ENCODE measurements at places on chromosomes 3 and 15.

GRCh38 chr15:101556273-101556672 lies 66.8 kb upstream of the PCSK6 start:
- DNase-seq = no peak

- DNase-seq = no peak
Measured at GRCh38 chr15:63066272-63066671, 23.7 kb downstream of the TPM1 start.

DNA sequence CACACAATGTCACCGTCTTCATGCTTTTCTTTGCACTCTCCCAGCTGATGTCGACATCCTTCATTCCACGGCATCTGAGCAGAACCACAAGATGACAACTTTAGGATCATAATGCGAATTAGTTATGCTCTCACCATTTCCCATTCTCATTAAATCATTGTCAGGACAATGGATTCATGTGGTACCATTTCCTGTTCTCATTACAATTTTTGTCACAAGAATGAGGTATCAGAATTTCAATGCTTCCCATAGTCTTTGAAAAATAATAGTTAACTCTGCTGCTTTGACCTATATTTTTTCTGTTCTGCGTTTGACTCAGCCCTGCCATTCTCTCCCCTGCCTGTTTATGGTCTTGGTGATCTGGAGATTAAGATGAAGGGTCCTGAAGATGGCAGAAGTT lies 175.7 kb upstream of the MDFIC2 start:
- no peak for DNase-seq

DNA sequence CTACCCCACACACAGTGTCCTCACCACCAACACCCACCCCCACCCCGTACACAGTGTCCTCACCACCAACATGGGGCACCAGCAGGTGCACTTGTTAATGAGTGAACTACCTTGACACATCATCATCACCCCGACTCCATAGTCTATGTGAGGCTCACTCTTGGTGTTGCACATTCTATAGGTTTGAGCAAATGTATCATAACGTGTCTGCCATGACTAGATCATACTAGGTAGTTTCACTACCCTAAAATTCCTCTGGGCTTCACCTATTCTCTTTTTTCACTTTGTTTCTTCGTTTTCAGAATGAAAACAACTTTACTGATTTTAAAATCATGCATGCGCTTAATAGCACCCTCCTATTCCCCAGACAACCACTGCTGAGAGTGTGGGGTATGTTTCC lies 102.6 kb upstream of the SLC6A6 start:
- DNase-seq = no peak

DNA sequence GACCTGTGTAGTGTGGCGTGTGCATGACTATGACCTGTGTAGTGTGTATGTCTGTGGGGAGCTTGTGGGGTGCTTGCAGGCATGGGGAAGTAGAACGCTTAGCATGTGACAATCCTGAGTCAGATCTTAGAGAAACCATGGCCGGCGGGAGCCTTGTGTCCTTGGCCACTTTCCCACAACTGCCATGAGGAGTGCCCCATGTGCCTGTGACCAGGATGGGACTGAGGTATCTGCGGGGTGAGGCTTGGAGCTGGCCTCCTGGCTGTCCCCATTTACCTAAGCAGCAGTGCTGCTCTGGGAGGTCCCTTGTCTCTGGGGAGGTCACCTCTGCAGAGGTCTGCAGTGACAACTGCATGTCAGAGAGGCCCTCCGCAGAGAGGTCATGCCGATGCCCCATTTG lies 23.6 kb downstream of the TRPM1 start:
- no peak for DNase-seq

DNA sequence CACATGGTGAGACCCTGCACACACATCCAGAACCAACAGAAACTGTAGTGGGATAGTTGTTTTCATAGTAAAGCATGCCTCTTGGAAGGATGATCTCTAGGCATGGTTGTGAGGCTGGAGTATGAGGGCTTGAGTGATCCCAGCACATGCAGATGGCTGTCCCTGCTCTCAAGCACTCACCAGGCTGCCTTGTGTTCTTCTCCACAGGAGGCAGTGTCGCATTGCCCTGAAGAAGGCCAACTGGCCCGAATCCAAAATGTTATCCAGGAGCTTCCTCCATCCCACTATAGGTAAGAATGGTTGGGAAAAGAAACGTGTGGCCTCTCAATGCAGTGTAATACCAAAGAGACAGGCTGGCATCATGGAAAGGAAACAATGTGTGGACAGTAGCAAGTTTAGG lies 82.7 kb downstream of the TMEM39A start:
- no peak for DNase-seq

- no peak for DNase-seq
Measured at GRCh38 chr3:55122312-55122711, 194.5 kb upstream of the LRTM1 start.

DNA sequence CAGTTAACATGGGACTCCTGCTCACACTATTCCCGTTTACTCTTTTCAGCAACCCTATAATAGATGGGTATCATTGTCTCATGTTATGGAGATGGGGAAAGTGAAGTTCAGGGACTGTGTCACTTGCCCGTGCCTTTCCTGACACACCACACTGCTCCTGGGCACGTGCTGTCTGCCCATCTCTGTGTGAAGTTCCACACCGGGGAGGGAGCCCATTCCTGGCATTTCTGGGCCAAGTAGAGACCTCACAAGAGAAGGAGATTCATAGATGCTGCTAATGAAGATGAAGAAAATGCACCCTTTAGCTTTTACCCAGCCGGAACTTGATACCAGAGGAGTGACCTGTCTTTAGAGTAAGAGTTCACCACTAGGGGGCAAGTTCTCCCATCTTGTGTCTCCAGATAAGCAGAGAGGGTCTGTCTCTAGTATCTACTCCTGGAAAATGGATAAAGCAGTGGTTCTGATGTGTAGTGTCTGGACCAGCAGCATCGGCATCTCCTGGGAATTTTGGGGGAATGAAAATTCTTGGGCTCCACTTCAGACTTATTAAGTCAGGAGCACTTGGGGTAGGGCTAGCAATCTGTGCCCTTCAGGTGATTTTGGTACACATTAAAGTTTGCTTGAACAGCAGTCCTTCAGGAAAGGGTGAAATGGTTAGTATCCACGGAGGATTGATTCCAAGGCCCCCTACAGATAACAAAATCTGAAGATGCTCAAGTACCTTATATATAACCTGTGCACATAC lies 2.0 kb upstream of the TOPBP1 start:
- DNase-seq = no peak

DNA sequence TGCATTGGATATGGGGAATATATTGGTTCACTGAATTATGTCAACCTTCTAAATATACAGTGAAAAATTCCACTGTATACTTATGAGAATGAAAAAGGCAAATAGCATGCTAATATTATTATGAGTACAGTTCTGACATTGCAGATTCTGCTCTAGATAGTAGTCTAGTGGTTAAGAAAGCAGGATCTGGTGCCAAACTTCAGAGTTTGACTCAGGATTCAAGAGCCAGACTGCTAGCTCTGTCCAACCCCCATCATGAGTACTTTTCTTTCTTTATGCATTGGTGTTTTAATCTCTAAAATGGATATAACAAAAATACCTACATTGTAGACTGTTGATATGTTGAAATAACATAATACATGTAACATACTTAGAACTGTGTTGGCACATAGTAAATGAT lies 57.3 kb upstream of the PLSCR4 start:
- no peak for DNase-seq

GRCh38 chr3:53044371-53044710 lies 1.5 kb downstream of the SFMBT1 start:
- no peak for DNase-seq

- no peak for DNase-seq
Measured at GRCh38 chr3:100465892-100466777, 26.3 kb upstream of the TMEM45A start.

DNA sequence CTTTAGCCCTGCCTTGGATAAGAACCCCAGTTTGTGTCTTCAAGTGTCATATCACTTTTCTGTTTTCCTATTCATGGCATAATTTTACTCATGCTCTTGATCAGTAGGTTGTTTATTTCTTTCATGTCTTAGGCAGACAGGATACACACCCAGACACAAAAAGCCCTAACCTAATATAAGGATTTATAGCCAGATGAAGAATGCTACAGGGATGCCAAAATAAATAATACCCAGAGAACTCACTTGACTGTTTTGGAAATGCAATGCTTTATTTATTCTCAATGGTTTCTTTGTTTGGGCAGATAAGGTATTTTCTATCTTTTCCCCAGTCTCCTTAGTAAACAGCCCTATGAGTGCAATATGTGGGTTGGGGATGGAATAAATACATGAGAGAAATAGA lies 424.0 kb upstream of the PDZRN3 start:
- no peak for DNase-seq

DNA sequence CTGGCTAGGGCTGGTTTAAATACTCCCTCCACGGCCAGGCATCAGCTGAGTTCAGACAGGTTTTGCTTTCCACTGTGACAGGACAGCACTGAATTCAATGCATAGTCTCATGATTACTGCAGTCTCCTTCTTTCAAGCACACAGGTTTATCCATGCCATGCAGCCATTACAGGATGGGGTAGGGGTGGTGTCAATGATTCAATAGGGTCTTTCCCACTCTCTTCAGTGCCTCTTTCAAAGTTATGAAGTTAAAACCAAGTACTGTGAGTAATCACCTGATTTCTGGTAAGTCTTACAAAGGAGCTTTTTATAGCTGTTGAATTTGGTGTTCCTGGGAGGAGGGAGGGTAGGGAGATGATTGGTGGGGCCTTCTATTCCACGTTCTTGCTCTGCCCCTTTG lies 47.2 kb downstream of the TMEM212 start:
- DNase-seq = no peak

GRCh38 chr3:7086417-7086816 lies 225.5 kb downstream of the GRM7 start:
- no peak for DNase-seq

DNA sequence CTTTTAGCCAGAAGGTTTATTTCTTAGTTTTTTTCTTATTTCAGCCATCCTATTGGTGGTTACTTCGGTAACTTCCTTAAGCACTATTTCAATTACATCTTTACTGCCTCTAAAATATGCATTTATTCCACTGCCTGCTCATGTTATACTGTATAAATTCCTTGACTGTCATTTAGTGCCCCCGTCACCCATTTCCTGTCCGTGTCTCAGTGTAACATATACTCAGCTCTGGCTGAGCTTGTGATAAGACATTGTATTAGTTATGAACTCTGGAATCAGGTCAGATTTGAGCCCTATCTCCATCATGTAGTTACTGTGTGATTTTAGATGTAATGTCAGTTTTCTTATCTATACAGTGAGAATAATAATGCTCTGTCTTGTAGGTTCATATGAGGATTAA lies 24.2 kb downstream of the PIAS1 start:
- DNase-seq = no peak

DNA sequence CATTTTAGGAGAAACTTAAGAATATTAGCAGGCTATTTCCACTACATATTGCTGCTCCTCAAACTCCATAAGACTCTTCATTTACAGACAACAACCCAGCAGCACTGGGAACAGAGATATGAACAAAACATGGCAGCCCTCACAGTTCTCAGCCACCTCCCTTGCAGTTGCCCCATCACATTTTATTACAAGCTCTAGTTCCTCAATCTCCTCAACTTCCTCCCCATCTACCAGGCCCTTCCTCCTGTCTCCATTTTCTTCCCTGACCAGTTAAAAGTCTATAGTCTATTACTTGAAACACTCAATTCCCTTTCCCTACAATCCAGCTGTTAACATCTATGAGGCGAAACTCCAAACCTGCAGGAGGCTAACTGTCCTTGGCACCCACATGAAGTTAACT lies 412.5 kb downstream of the TBC1D5 start:
- no peak for DNase-seq

DNA sequence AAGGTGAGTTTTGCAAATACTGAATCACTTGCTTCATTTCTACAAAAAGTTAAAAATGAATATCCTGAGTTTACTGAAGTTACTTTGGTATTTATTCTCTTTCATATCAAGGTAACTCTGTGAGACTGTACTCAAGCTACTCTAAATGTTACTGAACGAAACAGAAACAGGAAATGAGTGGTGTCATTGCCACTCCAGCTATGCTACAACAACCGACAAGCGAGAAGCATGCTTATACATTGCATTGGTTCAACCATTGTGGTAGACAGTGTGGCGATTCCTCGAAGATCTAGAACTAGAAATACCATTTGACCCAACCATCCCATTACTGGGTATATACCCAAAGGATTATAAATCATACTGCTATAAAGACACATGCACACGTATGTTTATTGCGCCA lies 313.2 kb upstream of the THBS1 start:
- no peak for DNase-seq

- no peak for DNase-seq
Measured at GRCh38 chr3:45758871-45759270, 37.5 kb downstream of the SLC6A20 start.

Data from gastrocnemius medialis (tissue), 4 donors.